MCF 10A (cell line): ENCODE measurements at places on chromosomes 1 and 21.

GRCh38 chr1:21174230-21174629 is 2.5 kb downstream of the EIF4G3 start:
- DNase-seq: no peak

- DNase-seq: no peak
Measured at GRCh38 chr1:41888756-41889155, 30.0 kb downstream of the HIVEP3 start.

- DNase-seq: peak; percentile 42
Measured at GRCh38 chr1:150574260-150575071, 4.9 kb downstream of the MCL1 start.

GRCh38 chr1:174841747-174842146 is 158.0 kb upstream of the CACYBP start:
- DNase-seq: no peak

- DNase-seq: no peak
Measured at GRCh38 chr1:40794974-40795715, 11.6 kb downstream of the KCNQ4 start.

- no peak for DNase-seq
Measured at GRCh38 chr1:4172644-4173599, 272.9 kb upstream of the C1orf174 start.

DNA sequence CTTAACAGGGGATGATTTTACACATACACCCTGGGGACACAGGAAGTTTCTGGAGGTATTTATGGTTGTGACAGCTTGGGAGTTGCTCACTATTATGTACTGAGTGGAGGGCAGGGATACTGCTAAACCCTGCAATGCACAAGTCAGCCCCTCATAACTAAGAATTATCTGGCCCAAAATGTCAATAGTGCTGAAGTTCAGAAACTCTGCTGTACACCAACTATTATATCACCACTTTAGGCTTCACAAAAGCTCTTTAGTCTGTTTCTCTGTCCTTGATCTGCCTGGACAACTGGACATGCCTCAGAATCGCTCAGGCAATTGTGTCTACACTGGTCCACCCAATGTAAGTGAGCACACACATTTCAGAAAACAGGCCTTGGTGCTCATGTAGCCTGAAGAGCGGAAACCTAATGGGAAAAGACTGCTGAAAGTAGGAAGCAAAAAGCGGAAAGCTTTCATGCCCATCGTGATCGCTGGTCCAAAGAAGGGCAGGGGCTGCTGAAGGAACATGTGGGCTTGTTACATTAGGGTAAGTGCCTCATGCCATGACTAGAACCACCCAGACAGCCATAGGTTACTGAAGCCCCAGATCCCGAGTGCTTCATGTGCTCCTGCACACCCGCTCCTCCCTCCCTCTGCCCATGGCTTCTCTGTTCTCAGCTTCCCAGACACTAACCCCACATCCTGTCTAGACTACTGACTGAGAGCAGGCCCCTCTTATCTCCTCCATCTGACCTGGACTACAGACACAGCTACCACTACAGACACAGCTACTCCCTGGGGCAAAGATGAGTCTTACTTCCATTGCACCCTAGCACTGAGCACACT is 73.5 kb downstream of the LRIG2 start:
- DNase-seq: no peak

DNA sequence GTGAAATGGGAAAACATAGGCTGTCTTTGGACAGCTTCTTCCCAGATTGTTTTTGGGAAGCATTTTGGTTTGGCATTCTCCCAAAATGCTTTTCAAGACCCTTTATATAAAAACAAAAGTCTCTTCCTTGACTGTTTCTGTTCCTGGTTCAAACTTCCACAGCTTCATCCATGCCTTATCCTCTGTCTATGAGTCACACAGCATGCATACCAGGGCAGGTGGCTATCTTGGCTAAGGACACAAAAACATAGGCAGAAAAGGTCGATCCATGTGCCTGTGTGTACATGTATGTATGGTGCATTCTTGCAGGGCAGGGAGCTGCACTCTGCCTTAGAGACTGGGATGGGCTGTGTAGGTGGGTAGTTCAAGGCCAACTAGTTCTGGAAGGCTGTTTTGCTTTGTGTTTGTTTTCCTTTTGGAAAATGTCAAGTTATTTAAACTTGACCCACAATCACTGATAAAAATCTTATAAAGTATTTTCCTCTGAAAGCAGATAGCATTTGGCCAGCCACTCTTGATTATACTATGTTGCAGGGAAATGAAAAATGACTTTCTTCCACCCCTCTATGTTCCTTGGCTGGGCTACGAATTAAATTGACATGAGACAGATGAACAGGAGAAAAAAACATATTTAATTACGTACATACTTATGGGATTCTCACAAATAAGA is 437.0 kb downstream of the SIPA1L2 start:
- DNase-seq: peak; percentile 55

- DNase-seq: peak; percentile 53
Measured at GRCh38 chr1:167342846-167343245, 122.2 kb downstream of the POU2F1 start.

DNA sequence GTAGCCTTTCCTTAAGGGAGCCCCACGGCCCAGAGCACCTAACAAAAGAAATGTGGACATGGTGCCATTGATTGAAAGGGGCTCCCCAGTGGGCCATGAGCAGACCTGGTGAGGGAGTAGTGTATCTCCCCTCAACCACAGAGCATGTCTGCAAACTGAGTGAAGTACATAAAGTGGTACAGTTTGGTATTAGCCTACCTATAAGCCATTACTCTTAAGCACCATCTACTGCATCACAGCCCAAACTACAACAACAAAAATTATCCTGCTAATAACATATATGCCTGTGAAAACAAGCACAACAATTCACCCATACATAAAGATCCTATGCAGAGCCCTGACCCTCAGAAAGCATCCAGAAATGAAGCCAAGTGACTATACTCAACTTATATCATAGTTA is 407.8 kb downstream of the PTPRC start:
- no peak for DNase-seq

DNA sequence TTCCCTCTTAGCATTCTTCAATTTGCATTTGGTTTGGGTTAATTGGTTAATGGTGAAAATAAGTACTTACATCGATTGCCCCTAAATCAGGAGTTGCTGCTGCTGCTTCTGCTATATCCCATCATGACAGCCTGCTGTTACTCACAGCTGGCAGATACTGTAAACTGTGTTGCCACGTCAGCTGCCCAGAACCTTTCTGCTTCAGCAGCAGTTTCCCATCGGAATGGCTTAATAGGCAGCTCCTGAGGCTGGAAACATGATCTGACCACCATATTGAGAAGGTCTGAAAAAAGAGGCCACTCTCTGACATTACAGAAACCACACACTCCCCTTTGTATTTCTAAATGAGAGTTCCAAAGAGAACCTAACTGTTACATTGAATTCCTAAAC is 14.3 kb upstream of the SEC16B start:
- peak; percentile 67 for DNase-seq

DNA sequence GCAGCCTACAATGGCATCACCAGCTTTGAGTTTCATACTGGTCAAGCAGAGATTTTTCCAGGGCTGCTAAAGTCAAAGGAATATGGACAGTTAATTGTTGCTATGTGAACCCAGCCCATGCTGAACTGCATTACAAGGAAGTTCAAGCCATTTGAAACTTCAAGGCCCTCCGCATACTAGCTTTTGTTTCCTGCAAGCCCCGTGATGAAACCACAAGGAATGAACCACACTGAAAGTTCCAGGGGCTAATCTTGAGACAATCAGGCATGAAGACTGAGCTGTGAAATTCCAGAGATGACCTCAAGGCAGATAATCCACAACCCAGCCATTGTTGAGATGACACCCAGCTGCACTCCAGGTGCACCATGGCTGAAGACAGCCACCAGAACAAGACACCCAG is 180.8 kb downstream of the C1orf21 start:
- no peak for DNase-seq

DNA sequence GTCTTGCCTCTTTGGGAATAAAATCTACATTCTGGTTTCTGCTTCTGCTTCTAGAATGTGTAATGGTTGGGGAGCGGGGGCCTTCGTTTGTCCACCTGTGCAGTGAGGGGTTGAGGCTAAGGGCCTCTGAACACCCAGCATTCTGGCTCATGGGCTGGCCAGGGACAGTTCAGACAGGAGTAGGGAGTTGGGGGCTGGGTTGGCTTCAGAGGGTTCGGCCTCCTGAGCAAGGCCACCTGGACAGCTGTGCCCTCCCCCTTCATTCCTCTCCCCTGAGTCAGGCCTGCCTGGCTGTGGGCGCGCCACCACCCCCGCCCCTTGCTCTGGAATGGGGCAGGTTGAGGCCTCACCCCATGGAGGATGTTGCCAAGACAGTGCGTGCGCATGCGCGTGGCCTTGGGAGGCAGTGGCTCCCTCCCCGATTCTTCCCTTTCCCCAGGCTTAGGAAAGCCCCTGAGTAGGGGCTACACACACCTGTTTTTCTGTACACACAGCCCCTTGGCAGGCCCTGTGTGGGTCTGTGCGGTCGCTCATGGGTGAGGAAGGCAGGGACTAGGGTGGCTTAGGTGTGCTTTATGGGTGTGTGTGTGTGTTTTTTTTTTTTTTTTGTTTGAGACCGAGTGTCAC is 57.0 kb downstream of the YARS1 start:
- DNase-seq: peak; percentile 97

DNA sequence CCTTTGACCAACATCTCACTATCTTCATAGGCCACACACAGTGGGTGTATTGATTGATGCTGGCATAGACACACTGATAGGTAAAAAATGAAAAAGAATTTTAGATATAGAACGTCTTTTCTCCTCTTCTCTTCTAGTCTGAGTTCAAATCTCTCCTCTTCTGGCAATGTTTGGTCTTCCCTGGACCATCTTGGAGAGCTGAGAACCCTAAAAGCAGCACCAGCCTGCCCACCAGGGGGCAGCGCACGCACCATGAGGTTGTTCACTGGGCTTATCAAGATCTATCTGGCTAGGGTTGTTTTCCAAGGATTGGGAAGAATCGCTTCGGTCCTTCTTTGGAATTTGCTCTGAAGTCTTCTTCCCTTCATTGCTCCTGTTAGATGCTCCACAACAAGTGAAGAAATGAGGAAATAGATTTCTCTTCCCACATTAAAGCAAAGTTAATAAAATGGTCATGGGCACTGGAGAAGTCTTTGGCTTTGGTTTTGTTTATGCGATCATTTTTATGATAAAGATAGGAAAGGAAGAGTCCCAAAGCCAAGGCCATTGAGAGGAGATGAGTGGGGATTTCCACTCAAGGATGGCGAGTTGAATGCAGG is 104.0 kb upstream of the OLIG2 start:
- DNase-seq: peak; percentile 27

DNA sequence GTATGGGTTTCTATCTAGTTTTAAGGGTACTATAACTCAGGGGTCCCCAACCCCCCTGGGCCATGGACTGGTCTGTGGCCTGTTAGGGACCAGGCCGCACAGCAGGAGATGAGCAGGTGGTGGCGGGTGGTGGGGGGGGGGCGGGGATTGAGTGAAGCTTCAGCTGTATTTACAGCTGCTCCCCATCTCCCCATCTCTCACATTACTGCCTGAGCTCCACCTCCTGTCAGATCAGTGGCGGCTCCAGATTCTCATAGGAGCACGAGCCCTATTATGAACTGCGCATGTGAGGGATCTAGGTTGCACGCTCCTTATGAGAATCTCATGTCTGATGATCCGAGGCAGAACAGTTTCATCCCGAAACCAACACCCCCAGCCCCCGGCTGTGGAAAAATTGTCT is 95.1 kb upstream of the SLC45A1 start:
- no peak for DNase-seq

DNA sequence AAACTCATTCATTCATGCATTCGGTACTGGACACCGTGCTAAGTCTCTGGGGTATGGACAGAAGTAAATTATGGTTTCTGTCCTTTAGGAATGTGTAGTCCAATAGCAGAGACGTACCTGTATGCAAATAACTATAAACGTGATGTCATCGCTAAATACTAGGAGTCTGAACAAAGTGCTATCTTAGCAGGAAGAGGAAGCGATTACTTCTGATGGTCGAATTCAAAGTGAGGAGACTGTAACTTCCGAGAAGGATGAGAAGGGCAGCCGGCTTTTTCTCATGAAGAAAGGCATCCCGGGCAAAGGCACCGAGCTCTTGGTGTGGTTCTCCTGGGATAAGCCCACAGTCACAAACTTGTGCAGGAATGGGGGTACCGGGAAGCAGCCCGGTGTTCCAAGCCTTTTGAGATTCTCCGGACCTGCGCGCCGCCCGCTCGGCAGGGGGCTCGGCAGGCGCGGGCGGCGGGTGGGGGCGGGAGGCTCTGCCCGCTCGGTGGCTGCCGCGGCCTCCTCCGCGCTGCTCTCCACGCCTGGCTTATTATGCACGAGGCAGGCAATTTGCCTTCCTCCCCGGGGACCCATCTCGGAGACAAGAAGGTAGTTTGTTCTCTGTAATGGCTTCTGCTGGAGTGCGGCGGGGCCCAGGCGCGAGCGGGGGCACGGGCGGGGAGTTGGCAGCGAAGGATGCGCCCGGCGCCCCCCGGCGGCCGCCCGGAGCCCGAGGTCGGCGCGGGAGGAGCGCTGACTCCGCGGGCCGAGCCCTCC is 67.5 kb upstream of the CD1D start:
- DNase-seq: no peak

- DNase-seq: no peak
Measured at GRCh38 chr1:73472810-73473209, 725.2 kb downstream of the LRRIQ3 start.

DNA sequence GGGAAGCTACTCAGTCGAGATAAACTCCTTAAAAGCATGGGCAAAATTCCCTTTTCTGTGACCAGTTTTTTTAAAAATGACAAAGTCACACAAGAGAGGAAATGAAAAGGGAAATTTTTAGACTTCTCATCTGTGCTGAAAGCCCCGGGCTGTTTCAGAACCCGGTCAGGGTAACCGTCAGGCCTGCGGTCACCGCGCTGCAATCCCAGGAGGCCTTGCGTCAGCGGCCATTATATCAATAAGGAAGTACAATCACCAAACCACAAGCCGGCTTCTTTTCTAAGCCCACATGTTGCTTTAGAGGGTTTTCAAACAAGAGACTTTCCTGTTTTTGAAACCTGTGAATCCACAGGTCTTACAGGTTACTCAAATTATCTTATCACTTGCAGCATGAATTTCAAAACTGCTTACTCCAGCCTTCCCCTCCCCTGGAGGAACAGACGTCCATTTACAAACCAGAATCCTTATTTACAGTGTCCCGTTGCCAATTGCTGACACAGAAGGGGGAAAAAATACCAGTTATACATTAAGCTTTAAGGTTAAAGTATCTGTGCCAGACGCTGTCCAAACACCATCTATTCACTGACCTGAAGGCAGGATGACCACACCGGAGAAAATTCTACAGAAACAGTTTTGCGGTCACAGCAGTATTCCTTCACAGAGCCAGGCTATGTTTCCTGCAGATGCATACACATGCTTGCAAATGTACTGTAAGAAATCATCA is 165.3 kb downstream of the TOMM20 start:
- peak; percentile 50 for DNase-seq

GRCh38 chr21:41593051-41593759 is 85.2 kb upstream of the TMPRSS2 start:
- no peak for DNase-seq

DNA sequence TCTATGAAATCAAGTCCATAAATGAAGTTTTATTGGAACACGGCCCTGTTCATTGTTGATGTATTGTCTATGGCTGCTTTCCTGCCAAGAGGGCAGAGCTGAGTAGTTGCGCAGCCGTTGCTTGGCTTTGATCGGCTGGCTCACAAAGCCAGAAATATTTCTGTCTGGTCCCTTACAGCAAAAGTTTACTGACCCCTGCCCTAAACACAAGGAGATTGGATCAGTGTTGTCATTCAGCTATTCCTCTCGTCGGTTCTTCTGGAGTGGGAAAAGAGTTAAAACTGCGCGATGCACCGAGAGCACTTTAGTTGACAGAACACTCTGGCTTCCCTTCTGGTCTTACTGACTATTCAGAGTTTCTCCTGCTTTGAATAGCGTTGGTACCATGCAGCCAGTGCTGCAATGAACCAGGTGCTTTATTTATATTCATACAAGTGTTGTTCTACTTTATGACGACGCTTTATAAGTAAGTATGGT is 868 bp downstream of the ZBTB40 start:
- DNase-seq: peak; percentile 51

GRCh38 chr1:17798011-17798410 is 42.9 kb downstream of the ACTL8 start:
- no peak for DNase-seq
